ENCODE measurements at places on chromosomes 11 and 22.
A peak's percentile ranks its signal among the peaks of the same experiment; 100 is the strongest.

DNA sequence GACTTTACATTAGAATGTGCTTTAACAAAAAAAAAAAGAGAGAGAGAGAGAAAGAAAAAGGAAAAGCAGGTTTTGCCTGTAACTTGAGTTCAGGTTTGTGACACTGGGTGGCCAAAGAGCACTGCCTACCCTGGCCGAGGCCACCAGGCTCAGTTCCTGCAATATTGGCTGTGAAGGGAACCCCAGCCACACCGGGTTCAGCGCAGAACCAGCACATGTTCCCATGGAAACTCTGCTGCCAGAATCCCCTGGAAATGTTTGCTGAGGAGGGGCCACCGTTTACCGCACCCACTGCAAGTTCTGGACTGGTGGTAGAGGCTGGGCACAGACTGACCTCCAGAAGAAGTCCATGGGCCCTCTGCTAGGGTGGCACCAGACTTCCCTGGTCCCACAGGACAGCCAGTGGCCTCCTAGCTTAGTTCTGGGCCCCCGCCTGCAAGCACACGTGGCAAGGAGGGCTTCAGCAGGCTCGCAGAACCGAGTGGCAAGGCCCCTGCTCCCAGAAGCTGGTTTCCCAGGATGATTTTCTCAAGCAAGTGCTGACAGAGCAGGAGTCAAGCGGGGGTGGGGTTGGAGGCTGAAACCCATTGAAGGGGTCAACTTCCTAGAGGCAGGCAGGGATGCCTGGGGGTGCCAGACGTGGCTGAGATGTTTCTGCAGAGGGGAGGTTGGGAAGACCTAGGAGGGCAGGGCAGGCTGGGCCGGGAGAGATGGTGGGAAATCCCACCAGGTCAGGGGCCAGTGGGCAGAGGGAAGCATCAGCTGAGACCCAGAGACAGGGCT, 51.2 kb downstream of the NFAM1 start:
- DNase-seq, result no peak

- DNase-seq, result no peak
Observed at GRCh38 chr22:39594411-39594810, 23.9 kb downstream of the CACNA1I start.

DNA sequence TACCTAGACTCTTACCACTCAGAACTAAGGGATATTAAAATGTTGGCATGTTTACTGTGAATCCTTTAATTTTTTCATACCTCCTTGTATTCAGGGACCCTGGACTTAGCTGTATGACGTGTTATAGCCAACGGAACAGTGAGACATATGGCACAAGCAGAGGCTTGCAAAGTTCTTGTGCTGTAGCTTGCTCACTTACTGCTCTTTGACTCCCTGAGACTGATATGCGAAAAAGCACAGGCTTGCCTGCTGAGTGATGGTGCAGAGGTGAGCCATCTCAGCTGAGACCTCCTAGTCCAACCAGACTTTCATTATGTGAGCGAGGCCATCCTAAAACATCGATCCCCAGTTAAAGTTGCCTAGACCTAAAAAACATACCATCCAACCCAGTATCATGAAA, 811.0 kb downstream of the METTL15 start:
- no peak for DNase-seq

- DNase-seq, result no peak
Observed at GRCh38 chr11:70842701-70843100, 409.7 kb downstream of the SHANK2 start.

GRCh38 chr11:798093-798713, at the start of gene SLC25A22:
TSS of gene SLC25A22 (minus strand) at chr11:798281. CDS start at chr11:795006, 3,275 bp downstream.
- DNase-seq, result peak; percentile 80

Data from activated CD4-positive, alpha-beta T cell treated with anti-CD3 and anti-CD28 coated beads for 24 hours (primary cell).